ENCODE measurements at places on chromosomes 1 and 21.
A peak's percentile ranks its signal among the peaks of the same experiment; 100 is the strongest.

DNA sequence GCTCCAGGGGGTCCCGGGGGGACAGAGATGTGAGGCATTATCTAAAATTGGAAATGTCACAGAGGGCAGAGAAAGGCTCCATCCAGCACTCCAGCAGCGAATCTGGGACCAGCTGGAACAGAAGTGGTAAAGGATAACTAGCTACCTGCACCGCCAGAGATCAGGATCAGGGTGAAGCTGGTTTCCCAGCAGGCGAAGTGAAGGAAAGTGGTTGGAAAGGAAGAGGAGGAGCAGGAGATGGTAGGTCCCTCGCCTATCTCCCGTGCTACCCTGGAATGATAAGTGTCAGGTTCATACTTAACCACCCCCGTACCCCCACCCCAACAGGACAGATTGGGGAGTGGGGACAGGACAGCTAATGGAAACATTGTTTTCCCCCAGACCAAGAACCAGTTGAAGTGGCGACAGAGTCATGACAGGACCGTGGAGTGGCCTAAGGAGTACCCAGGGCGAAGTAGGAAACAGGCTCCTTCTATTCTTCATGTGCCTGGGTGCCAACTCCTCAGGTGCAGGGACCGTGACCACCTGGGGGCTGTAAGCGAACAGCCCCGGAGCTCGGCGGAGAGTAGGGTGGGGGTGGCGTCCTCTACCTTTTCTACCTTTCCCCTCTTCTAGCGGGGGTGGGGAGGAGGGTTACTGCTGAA, 717 bp downstream of the B4GALT3 start:
- DNase-seq = no peak

DNA sequence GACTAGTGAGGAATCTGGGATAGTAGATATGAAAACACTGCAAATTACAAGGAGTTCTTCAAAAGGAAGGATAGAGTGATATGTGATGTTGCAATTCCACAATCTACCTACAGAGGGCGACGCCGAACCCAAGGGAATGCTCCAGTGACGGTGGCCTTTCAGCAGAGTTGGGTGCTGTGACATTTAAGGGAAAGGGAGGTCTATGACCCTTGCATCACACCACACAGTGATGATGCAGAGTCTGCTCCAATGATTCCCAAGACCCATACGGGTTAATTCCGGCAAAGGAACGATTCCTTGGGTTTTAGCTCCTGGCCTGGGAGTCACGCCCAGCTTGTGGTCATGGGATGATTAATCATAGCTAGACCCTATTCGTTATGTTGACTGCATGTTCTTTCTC, 123.0 kb upstream of the IGSF21 start:
- DNase-seq = peak; percentile 43

GRCh38 chr1:20322825-20323612, 32.3 kb downstream of the VWA5B1 start:
- no peak for DNase-seq

DNA sequence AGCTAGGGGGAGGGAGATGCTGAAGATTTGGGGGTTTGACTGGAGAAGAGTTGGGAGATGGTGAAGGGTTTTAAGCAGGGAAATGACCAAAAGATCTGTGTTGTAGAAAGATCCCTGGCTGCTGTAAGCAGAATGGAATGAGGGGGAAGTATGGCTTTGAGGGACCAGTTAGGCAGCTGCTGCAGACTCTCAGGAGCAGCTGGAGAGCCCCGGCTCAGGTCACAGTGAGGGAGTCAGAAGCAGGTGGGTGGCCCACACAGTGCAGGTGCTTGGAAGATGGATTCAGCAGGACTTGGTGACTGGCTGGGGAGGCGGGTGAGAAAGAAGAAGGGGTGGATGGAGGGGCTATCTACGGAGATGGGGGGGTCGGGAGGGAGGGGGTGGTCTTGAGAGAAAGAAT, 35.7 kb downstream of the EDN2 start:
- no peak for DNase-seq

GRCh38 chr1:115767403-115767802, 1.1 kb downstream of the CASQ2 start:
- no peak for DNase-seq

GRCh38 chr1:183061194-183061593, 38.0 kb downstream of the LAMC1 start:
- no peak for DNase-seq
